Activated CD4-positive, alpha-beta T cell treated with anti-CD3 and anti-CD28 coated beads for 4 hours (primary cell): ENCODE measurements at places on chromosomes 2 and 18.

GRCh38 chr2:10457846-10458598 is 9.9 kb upstream of the ODC1 start:
- no peak for DNase-seq

GRCh38 chr2:101580528-101580927 is 105.6 kb upstream of the RFX8 start:
- DNase-seq, result no peak

DNA sequence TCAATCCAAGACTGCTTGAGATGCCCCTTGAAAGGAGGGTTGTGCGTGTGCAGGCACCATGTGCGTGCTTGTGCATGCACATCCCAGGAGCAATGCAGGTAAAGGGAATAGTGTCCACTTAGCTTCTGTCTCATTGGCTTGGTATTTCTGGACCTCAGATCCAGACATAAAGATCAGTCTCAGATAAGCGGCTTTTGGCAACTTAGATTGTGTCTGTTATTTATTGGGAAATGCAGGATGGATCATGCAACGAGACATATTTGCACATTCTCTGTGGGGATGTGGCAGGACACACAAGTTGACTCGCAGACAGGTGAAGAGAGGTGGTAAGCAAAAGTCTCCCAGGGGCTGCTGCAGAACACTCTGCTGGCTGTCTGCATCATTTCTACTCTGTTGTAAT is 67.9 kb downstream of the SETBP1 start:
- DNase-seq, result no peak

GRCh38 chr2:223090540-223091235 is 38.7 kb downstream of the KCNE4 start:
- no peak for DNase-seq

GRCh38 chr2:24046599-24046929 is 627 bp downstream of the WDCP start:
- no peak for DNase-seq

GRCh38 chr2:64837116-64837731 is 152.0 kb upstream of the SLC1A4 start:
- no peak for DNase-seq

DNA sequence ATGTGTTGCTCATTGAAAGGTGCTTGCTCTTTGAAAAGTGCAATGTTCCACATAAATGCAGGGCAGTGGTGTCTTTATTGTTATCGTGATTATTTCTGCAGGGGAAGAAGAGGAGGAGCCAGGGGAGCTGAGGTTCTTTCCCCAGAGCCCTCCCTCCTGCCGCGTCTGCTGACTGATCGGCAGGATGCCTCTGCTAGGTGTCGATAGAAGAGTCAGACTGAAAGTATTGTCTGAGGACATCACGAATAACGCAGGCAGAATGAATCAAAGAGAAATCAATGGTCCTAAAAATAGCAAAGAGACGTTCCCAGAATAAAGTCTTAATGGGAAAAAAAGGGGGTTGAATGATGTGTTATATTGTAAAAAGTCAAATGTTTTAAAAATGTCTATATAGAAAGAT is 47.4 kb upstream of the SIX3 start:
- DNase-seq, result no peak

DNA sequence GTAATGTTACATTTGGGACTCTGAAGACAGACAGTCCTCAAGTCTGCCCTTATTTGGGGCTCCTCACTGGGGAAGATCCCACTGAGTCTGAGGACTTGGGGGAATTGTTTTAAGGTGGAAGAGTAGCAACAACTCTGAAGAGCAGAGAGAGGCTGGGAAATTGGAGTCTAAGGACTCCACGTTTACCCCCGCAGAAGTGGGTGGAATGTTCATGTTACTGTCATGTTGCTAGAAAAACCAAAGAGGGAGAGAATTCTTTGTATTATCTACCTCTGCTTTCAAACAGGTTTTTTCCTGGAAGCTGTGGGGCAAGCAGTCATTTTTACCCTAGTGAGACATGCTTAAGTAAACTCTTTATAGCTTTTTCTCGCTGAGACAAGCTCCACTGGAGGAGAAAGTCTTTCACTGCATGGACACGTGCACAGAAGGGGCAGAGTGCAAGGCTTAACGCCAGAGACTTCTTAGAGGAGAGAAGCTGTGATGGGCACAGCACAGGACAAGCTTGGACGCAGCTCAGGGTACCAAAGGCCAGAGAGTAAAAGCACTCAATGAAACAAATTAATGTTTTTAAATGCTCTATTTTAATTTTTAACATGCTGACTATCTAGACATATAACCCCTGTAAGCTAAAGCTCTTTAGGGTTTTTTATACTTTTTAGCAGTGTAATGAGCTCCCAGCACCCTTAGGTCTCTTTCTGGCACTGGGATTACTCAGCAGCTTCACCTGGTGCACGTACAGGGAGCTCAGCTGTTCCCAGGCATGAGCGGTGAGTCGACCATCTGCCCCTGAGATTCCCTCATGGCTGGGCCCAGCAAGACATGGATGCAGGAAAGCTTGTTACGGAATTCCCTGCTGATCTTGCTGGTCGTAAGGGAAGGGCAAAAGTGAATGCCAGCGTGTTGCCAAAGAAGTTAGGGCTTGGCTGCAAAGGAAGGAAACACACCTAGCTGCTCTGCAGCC is 54.5 kb upstream of the BIN1 start:
- no peak for DNase-seq

DNA sequence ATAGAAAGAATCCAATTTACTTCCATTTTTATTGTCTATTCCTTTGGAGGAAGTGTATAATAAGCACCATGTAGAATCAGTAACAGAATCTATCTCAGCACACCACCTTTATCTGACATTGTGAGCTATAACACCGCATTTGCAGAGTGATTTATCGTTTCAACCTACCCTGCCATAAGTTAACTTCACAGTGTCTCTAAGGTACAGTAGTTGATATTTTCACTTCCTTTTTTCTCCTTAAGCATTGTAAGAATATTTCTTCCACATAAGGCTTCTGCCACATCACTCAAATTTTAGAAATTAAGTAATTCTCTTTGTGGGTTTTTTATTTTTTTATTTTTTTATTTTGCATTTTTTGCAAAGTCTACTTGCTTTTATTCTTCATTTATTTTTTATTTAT is 107.1 kb downstream of the TMX3 start:
- DNase-seq, result no peak

- DNase-seq, result no peak
Observed at GRCh38 chr2:173874894-173875237, 90.3 kb downstream of the SP3 start.

DNA sequence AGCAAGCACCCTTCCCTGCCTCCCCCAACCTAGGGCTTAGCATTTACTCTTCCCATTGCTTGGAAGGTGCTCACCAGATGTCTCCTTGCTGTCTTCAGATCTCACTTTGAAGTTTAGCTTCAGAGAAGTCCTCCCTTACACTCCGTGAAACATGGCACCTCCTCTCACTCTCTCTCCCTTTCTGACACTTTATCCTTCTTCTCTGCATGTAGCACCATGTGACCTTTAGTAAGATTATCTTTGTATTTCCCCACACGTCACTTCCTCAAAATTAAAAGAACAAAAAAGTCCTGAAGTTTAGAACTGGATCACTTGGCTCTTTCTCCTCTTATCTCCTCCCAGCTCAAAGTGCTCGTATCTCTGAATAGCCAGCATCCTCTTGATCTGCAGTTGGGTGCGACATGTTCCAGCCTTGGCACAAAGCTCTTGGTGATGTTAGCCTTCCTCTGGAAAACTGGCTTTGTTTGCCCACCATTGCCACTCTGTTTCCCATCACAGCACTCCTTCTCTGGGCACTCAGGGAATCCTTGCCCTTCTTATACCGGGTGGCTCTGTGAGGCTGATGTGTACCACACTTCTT is 40.6 kb upstream of the EPAS1 start:
- DNase-seq, result no peak

DNA sequence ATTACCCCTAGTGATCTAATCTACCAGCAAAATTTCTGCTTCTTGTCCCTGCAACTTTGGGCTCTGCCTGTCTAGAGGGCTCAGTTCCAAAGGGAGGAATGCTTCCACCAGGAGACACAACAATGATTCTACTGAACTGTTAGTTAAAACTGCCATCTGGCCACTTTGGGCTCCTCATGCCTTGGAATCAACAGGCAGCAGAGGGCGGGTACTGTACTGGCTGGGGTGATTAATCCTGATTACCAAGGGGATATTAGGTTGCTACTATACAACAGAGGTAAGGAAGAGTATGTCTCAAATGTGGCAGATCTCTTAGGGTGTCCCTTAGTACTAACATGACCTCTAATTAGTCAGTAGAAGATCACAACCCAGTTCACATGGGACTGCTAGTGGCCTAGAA is 21.4 kb downstream of the HADHA start:
- DNase-seq, result no peak

- no peak for DNase-seq
Observed at GRCh38 chr2:33091541-33092123, 144.9 kb downstream of the LTBP1 start.

DNA sequence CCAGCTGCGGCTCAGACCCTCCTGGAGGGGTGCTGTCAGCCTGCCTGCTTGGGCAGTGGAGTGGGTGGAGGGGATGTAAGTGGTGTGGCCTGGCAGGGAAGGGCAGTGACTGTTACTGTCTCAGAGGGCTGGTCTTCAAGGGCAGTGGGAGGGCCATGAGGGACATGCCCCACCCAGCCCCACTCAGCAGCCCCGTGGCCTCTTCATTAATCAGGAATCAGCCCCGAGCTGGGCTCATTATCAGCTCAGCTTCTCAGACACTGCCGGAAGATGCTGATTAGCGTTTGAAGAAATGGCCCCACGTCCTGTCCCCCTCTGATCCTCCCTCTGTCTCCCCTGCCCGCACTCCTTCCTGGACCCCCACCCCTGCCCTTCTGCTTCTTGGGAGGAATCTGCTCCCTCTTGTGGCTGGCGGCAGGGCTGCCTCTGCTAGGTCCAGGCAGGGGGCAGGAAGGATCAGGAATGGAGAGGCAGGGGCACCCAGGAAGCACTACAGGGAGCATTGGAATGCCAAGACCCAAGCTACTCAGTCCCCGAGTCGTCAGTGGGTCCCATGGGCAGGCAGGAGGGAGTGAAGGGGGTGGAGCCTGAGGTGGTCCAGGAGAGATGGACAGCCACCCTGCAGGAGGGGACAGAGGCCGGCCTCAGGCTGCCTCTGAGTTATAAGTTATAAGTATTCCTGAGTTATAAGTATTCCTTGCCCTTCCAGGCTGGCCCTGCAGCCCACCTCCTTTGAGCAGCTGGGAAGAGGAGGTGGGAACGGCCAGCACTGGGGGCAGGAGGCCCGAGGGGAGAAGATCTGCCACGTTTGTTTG is 7.0 kb downstream of the ASIC4 start:
- no peak for DNase-seq

DNA sequence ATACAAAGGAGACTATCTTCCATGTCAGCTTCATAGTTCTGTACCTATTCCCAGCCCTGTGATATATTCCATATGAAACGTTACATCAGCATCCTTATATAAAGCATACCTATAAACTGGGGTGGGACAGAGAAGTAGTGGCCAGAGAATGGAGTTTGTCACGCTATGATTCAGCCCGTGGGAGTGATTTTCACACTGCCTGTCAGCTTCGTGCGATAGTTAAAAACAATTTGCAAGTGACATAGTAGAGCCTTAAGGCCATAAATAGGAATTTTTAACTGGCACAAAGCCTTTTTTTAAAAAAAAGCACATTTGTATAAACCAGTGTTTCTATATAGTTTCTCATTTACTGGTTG is 30.2 kb downstream of the PKP4 start:
- no peak for DNase-seq

GRCh38 chr2:193251909-193252308 is 1057.2 kb upstream of the TMEFF2 start:
- no peak for DNase-seq

DNA sequence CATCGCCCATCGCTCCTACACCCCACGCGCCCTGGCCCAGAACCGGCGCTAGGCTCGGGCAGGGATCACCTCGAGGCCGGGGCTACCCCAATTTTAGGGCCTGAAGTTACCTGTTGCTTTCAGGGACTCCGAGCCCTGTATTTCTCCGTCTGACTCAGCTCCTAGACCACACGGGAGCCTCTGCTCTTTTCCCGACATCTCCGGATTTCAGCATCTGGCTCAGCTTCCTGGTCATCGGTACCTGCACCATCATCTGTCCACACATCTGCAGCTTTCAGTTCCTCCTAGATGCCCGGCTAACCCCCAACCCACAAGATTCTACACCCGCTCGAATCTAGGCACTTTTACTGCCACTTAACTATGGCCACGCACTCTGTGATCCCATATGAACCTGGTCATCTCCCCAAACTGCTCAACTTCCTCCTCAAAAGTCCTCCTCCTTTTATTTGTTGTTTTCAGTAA is 12.1 kb upstream of the HMSD start:
- no peak for DNase-seq

DNA sequence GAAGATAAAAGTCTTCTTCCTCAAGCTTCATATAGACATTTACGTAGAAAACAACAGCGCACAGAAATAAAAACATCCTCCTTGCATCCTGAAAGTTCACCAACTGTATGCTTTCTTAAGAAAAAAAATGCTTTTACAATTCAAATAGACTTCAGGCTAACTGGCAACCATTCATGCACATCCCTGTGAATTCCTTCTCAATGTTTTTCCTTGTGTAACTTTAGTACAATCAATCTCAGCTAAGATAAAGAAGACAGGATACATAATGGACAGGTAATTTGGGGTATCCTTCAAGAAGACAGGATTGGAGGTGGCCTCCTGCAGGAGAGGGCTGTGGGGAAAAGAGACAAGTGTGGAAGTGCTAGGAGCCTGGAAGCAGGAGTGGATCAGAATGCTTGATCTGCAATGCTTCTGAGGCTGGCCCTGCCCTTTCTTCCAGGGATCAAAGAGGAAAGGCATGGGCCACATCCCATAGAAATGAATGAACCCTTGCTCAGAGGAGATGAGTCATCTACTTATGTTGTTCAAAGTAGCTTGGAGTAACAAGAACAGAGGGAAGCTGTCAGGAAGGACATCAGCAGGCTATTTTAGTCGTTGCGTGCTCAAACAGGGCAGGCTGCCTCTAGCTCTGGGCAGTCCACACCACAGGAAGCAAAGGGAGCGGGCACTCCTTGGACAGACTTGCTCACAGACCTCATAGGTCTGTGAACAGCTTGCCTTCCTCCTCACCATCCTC is 126.6 kb downstream of the TMEM131 start:
- DNase-seq, result no peak

- DNase-seq, result no peak
Observed at GRCh38 chr2:85917887-85918795, 29.4 kb upstream of the ST3GAL5 start.

DNA sequence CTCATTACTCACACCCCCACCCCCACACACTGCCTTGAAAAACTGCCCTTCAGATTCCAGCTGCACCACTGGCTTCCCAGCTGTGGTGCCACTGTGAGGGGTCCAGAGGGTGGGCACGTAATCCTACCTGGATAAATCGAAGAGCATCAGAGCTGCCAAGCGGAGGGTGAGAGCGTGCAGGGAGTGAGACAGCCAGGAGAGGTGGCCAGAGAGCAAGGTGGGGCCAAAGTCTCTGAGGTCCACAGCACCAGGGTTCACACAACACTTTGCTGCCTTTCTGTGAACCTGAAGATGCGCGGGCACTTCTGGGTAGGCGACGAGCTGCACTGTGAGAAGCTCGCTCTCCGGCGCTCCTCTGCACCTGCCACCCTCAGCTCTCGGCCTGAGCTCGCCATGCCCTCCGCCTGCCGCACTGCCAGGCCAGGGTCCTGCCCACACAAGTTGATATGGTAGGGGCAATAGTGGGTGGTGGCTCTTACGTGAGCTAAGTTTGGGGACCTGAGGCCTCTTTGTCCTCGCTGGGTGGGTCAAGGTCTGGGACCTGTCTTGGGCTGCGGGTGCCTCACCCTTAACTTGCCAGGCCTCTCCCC is 83.9 kb downstream of the MARCO start:
- DNase-seq, result no peak
